H9 (cell line): ENCODE measurements at places on chromosomes 6 and 20.

DNA sequence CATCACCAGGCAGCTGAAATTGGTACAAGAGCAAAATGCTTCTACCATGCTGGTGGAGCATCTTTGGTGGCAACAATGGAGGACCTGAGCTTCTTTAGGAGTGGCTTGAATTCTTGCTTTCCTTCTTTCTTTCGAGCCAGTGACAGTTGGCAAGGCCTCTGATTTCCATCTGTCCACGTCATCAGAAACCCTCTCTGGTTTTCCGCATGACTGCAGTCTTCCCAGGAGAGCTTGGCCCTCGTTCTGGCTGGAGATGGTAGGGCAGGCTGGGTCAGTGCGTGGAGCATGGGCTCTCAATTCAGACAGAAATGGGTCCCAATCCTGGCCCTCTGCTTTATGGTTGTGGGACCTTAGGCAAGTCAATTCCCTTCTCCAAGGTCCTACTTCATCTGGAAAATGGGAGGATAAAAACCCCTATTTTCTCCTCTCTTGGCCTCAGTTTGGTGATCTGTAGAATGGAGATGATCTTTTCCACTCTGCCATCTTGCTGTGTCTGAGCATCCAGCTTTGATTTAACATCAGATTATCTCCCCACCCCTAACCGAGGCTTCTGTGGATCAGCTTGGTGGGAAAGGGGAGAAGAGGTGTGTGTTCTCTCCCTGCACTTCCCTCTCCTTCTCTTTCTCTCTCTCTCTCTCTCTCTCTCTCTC lies 3.6 kb upstream of the BPIFB1 start:
- DNase-seq: no peak

DNA sequence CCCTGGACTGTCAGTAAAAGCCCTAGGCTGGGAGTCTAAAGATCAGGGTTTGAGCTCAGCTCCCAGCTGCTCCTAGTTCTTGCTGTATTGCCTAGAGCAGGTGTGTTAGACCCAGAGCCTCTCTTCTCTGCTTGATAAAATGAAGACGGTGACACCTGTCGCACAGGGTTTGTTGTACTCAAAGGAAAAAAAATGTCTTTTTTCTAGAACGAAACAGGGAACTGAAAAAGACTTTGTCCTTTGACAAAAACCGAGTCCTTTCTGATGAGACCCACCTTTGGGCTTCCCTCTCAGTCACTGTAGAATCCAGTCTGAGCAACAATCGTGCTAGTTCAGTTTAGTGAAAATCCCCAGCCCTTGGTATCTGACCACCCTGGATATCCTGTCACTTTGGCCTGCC lies 102.1 kb upstream of the LAMP5 start:
- DNase-seq: no peak

GRCh38 chr6:127738423-127738822 lies 161.4 kb downstream of the C6orf58 start:
- no peak for DNase-seq

DNA sequence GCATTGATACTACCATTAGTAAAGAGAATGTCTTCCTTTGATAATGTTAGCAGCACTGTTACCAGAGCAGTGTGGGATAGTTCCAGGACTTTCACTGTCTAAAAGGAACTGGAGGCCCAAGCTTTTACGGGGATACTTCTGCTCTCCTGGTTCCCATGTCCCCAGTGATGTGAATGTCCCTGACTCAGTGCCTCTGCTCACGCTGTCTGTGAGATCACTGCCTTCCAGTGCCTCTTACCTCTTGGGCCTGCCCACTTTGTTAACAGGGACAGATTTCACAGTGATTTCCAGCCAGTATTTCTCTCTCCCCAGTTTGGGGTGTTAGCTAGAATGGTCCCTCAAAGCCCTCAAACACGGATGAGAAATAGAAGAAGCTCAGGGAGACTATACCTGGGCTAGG lies 14.4 kb downstream of the PTPRA start:
- no peak for DNase-seq

DNA sequence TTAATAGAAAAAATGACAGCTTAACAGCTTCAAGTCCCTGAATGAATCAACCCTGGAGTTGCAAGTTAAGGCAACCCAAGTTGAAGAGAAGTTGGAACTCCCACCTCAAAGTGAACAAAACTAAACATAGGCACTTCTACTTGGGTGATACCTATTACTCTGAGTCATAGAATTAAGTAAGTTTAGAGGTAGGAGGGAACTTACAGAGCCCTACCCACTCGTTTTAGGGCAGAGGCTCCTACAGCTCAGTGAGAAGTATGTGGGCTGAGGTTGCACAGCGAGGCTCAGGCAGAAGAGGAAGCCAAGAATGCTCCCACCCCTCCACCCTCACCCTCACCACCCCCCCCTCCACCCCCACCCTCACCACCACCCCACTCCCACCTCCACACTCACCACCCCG lies 42.2 kb downstream of the NFATC2 start:
- DNase-seq: no peak

DNA sequence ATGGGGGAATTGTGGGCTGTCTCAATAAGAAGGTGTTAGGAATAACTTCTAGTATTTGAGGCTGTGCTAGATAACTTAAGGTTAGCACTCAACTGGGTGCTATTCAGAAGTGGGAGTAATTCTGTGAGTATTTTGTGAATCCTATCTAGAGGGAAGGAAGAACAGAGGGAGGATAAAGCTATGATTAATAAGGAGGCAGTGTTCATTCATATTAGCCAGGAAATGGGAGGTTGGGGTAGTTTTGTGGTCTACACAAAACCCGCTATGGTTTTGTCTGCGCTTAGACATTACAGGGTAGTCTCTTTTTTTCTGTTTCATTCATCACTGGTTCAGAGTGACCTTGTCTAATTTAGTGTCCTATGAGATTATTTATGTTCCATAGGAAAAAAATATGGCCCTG lies 341.0 kb downstream of the ARHGAP18 start:
- no peak for DNase-seq

- no peak for DNase-seq
Measured at GRCh38 chr6:29992807-29993206, 50.5 kb downstream of the HLA-A start.

- no peak for DNase-seq
Measured at GRCh38 chr6:145669627-145670034, 65.7 kb downstream of the EPM2A start.

- no peak for DNase-seq
Measured at GRCh38 chr20:53712212-53712977, 118.8 kb upstream of the ZNF217 start.
